Femur (tissue), 1 donor: ENCODE measurements at places on chromosomes 5 and 9.
A peak's percentile ranks its signal among the peaks of the same experiment; 100 is the strongest.

DNA sequence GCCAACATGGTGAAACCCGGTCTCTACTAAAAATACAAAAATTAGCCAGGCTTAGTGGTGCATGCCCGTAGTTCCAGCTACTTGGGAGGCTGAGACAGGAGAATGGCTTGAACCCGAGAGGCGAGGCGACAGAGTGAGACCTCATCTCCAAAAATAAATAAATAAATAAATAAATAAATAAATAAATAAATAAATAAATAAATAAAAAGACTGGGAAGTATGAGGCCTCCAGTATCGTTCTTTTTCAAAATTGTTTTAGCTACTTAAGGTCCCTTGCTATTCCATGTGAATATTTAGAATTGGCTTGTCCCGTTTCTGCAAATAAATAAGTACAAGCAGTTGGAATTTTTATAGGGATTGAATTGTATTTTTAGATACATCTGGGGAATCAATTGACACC lies 3.0 kb upstream of the SETX start:
- DNase-seq, result no peak

- DNase-seq, result no peak
Observed at GRCh38 chr5:89421035-89421434, 538.1 kb upstream of the MEF2C start.

DNA sequence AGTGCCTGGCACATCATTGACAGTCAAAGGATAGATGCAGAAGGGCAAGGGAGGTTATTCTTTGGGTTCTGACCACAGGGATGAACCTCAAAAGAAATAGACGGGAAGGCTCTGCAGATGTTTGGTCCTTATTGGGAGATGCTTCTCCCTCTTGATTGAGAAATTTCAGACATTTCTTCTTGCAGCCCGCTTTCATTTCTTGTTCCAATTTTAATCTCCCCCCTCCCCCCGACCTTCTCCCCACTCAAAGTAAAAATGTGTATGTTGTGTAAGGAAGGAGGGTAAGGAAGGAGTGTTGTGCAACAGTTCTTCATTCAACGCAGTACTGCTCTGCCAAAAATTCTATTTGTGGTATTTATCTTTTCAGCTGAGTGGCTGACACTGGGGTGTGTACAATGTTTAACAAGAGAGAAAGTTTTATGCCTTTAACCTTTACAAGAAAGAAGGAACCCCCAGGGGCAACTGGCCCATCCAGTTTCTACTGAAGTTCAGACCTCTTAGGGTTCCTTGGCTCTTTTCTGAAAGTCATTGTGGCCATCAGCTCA lies 46.3 kb upstream of the TNFSF15 start:
- DNase-seq, result no peak

- DNase-seq, result no peak
Observed at GRCh38 chr9:73050065-73050816, 97.4 kb upstream of the ALDH1A1 start.

DNA sequence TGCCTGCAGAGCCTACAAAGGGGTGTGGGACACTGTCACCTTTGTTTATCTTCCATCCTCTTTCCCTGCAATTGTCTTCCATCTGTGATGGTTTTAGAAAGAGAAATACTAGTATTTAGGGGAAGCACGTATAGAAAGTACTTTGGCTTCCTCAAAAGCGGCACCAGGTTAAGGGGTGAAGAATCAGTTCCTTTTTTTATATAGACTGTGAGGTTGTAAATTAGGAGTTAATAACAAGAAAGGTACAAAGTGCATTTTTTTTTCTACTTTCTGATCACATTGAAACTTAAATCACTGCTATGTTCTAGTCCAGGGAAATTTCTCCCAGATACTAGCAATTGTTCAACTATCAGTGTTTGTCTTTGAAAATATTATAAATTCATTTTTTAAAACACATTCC lies 219.3 kb downstream of the CEMIP2 start:
- DNase-seq, result no peak

DNA sequence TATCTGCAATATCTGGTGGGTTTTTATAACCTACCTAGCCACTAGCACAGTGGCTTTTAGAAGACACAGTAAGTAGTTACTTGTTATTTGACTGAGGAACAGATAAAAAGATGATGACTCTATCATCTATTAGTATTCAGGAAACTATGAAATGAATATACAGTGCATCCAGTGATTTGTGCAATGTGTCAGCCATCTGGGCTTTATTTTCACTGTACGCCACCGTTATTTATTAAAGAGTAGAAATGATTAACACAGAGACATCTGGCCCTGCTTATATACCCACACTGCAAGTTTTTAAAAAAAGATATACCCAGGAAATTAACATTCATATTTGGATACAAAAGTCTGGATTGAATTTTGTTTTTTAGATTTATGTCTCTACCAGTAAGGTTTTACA lies 408.4 kb downstream of the PDE4D start:
- DNase-seq, result no peak

DNA sequence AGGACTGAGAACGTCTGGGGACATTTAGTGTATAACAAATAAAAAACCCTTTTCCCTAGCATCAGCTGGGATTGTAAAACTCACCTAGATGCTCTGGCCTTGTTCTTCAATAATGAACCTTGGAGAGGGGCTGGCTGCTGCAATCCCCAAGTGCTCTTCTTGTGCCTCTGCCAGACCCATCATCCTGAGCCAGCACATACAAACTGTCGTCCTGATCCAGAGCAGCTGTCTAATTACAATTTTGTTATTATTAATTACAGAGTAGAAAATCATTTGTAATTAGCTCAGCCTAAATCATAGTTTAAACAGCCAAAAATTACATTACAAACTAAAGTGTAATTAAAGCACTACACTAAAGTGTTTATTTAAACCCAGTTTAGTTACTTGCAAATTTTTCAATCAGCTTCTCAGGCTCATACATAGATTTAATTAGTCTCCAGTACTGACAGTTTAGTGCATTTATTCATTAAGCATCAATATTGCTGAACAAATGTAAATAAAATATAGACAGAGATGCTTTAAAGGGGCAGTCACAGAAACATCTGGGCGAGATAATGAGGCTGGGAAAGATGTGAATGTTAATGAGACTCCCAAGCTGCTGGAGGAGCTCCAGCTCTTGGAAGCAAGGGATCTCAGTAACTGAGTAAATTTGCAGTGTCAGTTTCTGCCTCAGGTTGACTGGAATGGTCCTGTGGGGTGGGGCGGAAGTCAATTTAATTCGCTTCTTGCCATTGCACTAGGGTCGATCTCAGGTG lies 632.3 kb upstream of the TLE4 start:
- peak; percentile 23 for DNase-seq

DNA sequence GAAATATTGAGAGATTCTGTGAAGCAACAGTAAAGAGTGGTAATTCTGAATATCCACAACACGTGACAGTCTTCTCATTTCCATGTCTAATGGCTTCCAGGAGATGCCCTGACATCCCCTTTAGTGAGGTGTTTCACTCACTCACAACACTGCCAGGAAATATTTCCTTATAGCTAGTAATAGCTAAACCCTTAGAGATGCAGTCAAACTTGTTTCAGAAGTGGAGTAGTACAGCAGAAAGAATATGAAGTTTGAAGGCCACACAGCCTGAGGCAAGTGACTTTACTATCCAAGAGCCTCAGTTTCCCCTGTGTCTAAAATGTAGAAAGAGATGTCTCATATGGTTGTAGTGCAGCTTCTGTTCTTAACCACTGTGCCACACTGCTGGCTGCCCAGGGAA lies 139.2 kb downstream of the CDK5RAP2 start:
- DNase-seq, result no peak

DNA sequence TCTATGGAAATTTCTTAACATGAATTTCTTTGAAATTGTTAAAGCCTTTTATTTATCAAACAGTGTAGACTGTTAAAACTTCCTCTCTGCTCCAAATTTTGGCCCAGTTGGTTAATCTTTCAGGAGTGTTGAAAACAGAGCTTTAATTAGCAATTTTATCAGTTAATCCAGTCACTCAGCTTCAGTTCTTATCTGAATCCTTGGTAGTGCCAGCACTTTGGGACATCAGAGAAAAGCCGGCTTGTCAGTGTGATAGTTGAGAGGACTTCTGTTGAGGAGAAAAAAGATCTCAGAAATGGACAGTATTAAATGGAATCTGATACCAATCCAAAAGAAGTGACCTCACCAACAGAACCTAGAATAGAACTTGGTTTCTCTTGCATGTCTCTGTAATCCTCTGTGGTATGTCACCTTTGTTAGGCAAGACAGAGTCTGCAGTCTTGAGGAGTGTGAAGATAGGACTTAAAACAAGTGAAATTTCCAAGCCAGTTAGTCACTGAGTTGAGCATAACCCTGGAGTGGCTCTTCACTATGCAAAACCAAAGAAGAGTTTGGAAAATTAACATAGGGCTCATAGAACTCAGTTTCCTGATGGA lies 251.8 kb downstream of the NNT start:
- DNase-seq, result no peak

- DNase-seq, result peak; percentile 77
Observed at GRCh38 chr5:98771382-98772109, 1.9 kb upstream of the RGMB start.

- DNase-seq, result no peak
Observed at GRCh38 chr5:109905906-109906305, 216.2 kb downstream of the MAN2A1 start.

DNA sequence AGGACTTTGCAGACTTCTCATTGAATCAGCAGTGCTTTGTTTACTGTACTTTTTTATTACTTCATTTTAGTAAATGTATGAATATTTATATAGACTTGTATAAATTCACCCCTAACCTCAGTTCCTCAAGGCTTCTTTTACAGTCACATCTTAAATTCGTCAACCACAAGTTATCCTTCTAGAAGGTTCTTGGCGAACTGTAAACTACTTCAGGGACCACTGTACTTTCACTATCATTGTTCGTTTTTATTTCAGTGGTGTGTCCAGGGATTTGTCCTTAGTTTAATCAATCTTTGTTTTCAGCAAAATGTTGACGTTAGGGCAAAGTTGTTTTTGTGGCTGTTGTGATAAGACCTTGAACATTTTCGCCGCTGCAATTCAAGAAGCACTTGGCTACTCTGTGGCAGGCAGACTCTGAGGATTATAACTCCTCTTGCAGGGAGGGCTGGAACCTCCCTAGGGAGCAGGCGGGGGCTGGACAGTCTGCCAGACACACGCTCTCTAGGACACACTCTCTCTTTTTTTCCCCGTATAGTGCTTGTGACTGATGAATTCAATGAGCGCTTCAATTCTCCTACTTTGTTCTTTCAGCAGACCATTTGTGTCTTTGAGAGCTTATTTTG lies 252.8 kb downstream of the FBXL7 start:
- DNase-seq, result peak; percentile 49

DNA sequence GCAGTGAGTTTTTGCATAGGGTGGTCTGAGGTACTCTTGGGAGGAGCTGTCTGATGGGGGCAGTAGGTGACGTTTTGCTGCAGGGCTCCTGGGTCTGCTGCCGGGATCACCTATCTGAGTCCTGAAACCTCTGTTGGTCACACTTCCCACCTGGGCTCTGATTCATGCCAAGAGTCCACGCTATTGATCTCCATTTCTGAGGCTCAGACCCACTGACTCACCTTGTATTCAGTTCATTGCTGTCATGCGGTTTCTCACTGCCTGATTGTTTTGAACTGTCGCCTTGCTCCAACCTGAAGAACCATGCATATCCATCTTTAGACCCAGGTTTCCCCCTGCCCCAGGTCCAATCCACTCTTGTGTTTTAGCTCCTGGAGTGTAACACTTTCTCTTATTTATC lies 101.3 kb downstream of the NPR3 start:
- DNase-seq, result no peak

DNA sequence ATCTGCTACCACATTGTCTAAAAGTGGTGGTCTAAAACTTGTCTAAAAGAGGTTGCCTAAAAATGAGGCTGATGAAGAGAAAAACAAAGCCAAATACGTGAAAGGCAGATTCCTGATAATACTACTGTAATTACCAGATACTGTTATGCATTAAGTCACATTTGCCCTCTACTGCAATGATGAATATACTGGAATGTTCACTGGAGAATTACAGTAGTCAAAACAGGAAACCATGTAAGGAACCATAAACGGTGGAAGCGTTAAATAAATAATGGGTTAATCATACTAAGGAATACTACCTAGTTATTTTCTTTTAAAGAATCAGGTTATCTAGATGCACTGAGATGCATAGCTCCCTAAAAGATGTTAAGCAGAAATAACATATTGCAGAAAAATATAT lies 201.3 kb downstream of the MCTP1 start:
- no peak for DNase-seq

- no peak for DNase-seq
Observed at GRCh38 chr5:103409013-103409670, 150.6 kb downstream of the MACIR start.

GRCh38 chr9:36470643-36471290 lies 70.7 kb upstream of the RNF38 start:
- peak; percentile 44 for DNase-seq

GRCh38 chr5:168104350-168104749 lies 187.1 kb upstream of the WWC1 start:
- DNase-seq, result no peak

GRCh38 chr9:124436320-124436719 lies 13.9 kb upstream of the ADGRD2 start:
- DNase-seq, result no peak

DNA sequence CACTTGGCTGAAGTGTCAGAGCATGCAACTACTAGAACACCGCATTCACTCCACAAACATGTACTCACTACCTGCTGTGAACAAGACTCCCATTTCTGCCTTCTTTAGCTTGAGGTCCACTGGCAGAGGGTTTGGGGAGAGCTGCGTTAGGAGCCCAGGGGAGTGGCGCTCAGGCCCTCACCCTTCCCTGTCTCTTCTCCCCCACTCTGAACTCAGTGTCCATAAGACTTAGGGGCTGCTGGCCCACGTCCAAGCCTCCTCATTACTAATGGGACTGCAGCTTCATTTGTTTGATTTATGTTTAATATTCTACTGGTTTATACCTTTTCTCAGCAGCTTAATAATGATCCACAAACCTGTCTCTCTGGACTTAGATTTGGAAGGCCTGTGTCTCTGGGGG lies 70.9 kb downstream of the HSPA4 start:
- no peak for DNase-seq

GRCh38 chr5:87605663-87606062 lies 192.9 kb upstream of the CCNH start:
- DNase-seq, result no peak

GRCh38 chr5:23013395-23013998 lies 160.4 kb upstream of the CDH12 start:
- DNase-seq, result no peak

DNA sequence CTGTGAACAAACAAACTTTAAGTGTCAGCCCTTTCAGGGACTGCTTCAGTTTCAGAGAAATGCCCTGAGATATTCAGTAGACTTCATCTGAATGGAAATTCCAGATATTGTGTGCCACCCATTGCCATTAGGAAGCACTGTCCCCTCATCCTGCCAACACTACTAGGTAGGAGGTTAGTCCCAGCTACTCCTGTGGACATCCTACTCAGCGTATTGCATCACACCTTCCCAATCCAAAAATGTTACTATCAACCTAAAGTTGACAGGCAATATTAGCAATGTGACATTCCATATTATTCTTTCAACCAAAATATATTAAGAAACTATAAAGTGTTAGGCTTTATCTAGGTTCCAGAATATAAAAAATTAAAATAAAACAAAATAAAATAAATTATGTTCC lies 552.0 kb upstream of the ST8SIA4 start:
- no peak for DNase-seq

GRCh38 chr5:39301406-39301805 lies 62.9 kb downstream of the C9 start:
- no peak for DNase-seq
